ENCODE measurements at places on chromosomes 7 and 10. TPM values are rescaled to one million over a fixed set of nuclear protein-coding genes. Genes with fewer than 3 reads are reported as not detected.
A peak's percentile ranks its signal among the peaks of the same experiment; 100 is the strongest.

DNA sequence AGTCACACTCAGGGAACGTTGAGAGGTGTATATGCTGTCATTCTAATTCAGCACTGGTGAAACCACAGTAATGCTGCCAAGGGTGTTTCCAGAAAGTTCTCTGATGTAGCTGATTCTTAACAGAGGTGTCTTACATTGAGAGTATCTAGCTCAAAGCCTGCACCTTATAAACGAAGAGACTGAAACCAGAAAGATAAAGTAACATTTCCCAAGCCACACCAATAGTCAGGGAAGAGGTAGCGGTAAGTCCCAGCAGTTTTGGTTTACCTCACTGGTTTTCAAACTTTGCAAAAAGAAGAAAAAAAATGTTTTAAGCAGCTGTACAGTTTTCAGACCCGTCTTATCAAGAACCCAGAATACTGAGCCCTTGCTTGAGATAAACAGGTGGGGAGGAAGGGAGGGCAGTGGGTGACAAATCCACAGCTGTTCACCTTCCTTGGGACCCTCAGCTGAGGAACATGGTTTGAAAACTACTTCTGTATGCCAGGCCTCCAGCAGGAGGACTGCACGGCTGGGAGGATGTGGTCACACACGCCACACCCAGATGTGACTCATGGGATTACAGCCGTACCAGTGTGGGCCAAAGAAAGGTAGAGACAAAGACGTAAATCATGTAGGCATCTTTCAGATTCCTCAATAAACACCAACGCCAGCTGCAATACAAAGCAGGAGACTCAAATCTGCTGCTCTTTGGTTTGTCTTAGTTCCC, 63.9 kb upstream of the GSDME start:
- DNase-seq = peak; percentile 86

GRCh38 chr7:154777023-154777422, 225.9 kb downstream of the PAXIP1 start:
- DNase-seq = no peak

DNA sequence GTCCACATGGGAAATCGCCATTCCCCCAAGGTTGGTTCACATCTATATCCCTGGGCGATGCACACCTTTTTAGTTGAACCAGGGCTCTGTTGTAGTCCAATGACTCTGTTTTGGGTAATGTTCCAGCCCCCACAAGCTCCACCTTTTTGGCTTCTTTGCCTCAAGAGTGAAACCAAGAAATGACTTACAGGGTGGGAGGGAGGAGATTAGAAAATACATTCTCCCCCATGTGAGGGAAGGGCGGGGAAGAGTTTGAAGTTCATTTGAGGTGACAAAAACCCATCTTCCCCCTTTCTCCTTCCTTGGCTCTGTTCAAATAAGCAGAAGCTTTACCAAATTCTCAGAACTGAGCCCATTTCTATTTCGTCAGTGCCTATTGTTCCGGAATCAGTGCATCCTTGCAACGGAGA, 82.8 kb downstream of the GATA3 start:
- DNase-seq = no peak

DNA sequence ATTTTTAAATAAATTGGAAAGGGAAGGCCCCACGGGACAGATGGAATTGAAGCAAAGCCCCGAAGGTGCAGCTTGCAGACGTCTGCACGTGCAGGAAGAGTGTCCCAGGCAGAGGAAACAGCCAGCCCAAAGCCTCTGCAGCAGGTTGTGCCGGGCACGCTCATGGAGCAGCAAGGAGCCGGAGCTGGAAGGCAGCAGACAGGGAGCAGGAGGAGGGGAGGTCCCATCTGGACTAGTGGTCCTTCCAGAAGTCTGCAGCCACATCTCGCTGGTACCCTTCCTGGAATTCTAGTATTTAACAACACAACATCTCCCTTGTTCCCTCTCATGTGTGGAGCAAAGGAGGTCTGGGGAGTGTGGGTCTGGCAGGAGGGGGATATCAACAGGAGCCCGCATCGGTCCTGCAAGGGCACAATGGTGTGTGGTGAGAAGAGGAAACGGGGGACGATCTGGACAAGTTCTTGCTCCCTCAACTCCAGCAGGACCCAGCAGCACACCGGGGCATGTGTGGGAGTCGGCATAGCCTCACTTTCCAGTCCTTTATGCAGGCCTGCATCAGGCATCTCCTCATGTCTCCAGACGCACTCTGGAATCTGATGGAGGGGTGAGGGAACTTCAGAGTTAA, 169.3 kb downstream of the GRID1 start:
- DNase-seq = no peak

GRCh38 chr10:67771200-67771599, 66.8 kb downstream of the DNAJC12 start:
- DNase-seq = no peak

GRCh38 chr10:6470894-6471618, 109.0 kb downstream of the PRKCQ start:
- DNase-seq = no peak

- no peak for DNase-seq
These were observed 69.4 kb downstream of the VOPP1 start for GRCh38 chr7:55502858-55503440.

The PITX3 gene
- not detected for polyA plus RNA-seq

The MARVELD1 gene
- 79.4 TPM for polyA plus RNA-seq
